ENCODE measurements at places on chromosomes 16 and 17.

DNA sequence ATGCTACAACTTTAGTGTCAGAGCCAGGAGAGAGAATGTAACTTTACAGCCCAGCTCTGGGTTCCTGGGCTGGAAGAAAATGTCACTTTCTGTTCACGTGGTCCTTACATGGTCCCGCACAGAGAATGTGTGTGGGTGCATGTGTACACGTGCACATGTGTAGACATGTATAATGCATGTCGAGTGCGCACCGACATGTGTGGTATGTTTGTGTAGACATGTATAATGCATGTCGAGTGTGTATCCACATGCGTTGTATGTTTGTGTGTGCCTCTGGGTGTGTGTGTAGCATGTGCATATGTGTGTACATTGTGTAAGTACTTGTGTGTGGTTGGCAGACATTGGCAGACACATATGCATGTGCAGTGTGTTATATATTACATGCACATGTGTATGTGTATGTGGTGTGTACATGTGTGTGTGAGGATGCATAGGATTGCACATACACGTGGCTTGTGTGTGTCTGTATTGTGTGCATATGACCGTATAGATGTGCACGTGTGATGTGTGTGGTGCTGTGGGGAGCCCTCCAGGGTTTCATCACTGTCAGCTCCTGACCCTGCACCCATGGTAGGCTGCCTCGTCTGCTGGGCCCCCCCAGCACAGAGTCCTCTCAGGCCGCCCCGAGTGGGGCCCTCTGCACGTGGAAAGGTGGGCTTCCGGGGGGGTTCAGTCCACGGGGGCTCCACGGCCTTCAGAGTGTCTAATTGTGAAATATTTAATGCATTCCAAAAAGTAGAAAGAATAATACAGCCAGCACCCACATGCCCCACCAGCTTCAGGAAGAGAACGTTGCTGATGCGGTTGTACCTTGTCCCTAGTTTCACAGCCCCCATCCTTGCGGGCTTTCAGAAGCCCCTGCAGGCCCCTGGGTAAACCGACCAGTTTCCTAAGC, 214.2 kb upstream of the GSE1 start:
- DNase-seq: no peak

- DNase-seq: no peak
These were observed 82.2 kb downstream of the PLXDC1 start for GRCh38 chr17:39069114-39069756.

- DNase-seq: no peak
These were observed 510 bp downstream of the CRISPLD2 start for GRCh38 chr16:84820305-84820684.

- no peak for DNase-seq
These were observed 9.3 kb upstream of the ZC3H18 start for GRCh38 chr16:88560714-88561484.

DNA sequence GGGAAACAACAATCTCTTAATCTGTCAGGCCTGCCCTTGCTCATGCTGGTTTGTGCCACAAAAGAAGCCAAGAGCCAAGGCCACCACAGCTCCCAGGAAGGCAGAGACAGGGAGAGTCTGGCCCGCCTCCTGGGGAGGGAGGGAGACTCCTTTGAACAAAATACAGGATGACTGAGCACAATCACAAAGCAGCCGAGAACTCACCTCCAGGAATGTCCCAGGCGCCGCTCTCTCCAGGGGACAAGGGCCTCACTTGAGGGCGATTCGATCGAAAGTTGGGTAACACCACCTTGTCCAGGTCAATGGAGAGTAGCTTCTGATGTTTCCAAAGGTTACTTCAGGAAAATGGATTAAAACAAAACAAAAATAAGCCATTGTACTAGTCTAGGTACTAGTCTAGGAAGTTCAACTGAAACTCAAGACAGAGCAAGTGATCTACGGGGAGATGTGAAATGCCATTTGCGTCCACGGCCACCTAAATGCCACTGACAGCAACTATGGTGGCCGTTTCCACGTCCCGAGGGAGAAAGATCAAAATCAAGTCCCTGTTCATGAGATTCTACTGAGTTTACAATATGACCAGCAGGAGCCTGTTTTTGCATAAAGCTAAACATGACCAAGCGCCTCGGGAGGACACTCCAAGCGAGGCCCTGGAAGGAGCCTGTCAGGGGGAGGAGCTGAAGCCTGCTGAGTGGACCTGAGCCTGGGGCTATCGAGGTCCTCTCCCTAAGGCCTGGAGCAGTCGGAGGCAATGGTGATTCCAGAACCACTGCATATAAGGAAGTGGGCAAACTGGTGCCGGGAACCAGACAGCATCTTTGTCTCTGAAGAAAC, 13.4 kb upstream of the SLC38A8 start:
- no peak for DNase-seq

All from stimulated activated CD4-positive, alpha-beta T cell treated with anti-CD3 and anti-CD28 coated beads, Interleukin-12 subunit alpha, Interleukin-12 subunit beta, amount 100 ng/mL, for 48 hours (primary cell).